ENCODE measurements at places on chromosomes 2 and 18.

DNA sequence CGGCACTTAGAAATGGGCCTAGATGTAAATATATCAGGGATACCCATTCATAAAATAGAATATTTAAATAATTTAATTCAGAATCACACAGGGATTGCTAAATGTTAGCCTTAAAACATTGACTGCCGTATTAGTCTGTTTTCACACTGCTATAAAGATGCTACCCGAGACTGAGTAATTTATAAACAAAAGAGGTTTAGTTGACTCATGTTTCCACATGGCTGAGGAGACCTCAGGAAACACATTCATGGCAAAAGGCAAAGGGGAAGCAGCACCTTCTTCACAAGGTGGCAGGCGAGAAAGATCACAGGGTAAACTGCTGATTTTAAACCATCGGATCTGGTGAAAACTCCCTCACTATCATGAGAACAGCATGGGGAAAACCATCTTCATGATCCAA, 223.6 kb upstream of the GULP1 start:
- DNase-seq, result no peak

DNA sequence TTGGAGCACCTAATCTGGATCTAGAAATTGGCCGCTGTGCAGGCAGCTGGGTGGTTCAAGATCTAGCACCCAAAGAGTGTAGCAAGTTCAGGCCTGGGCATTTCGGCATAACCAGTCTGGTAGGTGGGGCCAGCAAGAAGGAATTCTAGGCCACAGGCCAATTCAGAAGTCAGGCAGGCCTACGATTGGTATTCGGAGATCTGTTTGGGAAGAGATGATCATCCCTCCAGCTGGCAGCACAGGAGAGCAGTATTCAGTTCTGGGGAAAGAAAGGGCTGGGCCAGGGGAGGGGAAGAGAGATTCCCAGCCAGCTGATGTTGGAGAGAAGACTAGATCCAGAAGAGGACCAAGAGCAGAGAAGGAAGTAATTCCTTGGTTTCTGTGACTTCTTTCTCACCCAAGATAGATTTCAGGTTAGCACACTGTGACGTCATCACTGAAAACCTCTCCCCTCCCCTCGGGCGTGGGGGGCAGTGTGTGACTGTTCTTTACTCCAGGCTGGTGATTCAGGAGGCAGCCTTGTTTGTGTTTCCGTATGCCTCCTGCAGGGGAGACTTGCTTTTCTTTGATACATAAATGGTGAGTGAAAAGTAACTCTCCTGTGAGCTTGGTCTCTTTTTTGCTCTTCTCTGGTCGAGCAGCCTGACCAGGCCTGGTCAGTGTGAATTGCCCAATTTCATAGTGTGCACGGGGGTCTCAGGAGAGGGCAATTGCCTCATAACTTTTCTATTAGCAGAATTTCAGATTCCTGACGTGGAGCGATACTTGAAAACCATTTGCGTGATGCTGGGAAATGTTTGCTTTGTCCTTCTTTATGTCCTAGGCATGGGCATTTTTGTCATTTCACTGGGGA, 61.1 kb downstream of the MEIS1 start:
- no peak for DNase-seq

- DNase-seq, result no peak
Measured at GRCh38 chr2:92072461-92073035, 2798.7 kb upstream of the TEKT4 start.

DNA sequence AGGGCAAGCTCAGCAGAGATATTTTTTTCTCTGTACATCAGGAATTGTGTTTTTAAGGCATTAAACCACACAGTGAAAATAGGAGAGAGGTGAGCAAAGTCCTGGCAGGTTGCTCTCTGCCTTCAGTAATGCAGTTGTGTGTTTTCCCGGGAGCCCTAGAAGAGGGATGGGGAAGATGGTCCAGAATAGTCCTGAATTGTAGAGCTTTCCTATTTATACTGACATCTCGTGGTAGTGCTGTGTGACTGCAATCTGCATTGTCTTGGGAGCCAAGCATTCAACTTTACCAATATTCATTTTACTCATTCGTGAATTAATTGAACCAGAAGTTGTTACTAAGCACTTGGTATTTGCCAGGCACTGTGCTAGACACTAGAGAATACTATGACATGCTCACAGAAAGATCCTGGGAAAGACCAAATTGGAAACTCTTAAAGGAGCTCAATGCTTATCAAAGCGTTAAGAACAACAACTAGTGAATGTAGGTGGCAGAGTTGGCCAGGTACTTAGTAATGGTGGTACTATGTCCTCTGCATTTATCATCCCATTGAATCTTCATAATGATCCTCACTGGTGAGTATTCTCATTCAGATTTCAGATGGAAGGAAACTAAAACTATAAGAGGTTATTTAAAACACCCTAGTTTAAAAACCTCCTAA, 214.6 kb downstream of the TRIB2 start:
- DNase-seq, result no peak

DNA sequence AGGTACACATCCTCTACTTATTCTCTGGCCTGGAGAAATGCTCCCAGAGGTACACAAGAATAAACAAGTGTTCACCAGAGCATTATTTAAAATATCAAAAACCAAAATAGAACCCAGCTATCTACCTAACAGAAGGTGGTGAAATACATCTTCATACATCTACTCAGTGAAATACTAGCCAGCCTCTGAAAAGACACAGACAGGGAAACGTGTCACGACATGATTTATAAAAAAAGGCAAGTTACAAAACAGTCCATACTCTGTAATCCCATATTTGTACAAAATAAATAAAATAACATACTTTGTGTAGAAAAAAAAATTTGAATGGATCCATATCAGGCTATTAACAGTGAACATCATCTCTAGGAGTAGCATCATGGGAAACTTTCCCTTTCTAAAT, 38.2 kb downstream of the KANSL3 start:
- DNase-seq, result no peak

DNA sequence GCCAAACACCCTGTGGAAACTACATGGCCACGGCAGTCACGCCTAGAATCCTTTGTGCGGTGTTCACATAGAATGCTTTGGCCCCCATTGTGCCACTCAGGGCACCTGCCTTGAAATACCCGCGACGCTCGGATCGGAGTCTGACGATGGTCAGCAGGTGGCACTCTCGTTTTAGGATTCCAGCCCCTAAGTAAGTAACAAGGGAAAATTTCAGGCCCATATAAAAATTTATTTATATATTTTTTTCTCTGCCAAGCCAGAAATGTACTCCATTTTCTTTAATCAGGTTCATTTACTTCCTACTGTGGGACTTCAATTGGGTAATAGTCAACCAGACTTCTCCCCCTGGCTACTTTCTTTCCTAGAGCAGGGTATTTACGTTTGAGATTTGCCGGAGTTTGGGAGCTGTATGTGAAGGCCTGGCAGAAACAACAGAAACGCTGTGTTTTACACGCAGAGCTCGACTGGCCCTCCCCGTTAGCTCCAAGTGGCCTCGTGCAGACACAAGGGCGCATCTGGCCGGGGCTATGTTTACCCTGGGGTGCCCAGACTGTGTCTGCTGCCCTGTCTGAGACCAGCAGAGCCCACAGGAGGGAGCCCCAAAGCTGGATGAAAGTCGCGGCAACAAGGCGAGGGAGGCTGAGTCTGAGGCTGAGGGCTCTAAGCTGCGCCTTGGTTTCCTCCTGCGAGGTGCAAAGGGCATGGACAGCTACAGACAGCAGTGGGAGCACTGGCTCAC, 41.6 kb downstream of the LRRC30 start:
- no peak for DNase-seq

- DNase-seq, result no peak
Measured at GRCh38 chr18:21361307-21361880, 119.4 kb downstream of the GREB1L start.

All from stimulated activated CD4-positive, alpha-beta T cell treated with anti-CD3 and anti-CD28 coated beads, Interleukin-4, amount 100 ng/mL, for 4 hours (primary cell).